AG04450 (cell line): ENCODE measurements at places on chromosomes 2 and 18. TPM values are rescaled to one million over a fixed set of nuclear protein-coding genes. Genes with fewer than 3 reads are reported as not detected.
A peak's percentile ranks its signal among the peaks of the same experiment; 100 is the strongest.

- DNase-seq = no peak
These were observed 181.1 kb upstream of the ARL4C start for GRCh38 chr2:234677758-234678538.

GRCh38 chr2:134260713-134261112 is 6.8 kb downstream of the MGAT5 start:
- DNase-seq = peak; percentile 71

- DNase-seq = no peak
These were observed 40.9 kb downstream of the RNF144A start for GRCh38 chr2:6957910-6958615.

- DNase-seq = no peak
These were observed 341.0 kb upstream of the KYNU start for GRCh38 chr2:142536492-142536891.

- DNase-seq = no peak
These were observed 43.1 kb downstream of the INPP4A start for GRCh38 chr2:98487806-98488189.

DNA sequence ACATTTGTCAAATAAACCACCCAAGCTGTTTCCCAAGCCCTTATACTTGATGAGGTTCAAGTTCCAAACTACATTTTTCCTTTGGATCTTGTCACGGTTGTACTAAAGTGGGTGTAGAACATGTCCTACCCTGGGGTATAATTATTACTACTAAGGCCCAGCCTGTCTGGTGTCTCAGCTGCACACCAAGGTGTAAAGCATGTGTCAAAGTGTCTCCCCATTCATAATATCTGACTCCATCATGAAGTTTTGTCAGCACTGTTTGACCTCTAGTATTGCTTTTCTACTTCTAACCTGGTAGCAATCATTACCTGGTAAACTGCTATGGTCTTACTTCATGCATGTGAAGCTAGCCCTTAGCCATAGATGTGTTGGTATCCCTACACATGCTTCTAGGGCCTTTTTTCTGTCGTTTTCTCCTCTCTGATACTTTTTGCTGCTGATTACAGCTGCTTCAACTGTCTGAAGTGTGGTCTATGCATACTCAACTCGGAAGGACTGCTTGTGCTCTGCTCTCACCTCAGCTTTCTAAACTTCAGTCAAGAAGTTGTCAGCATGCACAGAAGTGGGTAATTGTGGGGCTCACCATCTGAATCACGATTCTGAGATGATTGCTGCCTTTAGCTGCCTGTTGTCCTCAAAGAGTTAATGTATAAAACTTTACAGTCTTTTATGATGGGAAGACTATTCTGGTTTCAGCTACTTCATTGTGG is 445.7 kb upstream of the TRIB2 start:
- no peak for DNase-seq

GRCh38 chr2:204487447-204488229 is 57.6 kb upstream of the PARD3B start:
- DNase-seq = no peak

DNA sequence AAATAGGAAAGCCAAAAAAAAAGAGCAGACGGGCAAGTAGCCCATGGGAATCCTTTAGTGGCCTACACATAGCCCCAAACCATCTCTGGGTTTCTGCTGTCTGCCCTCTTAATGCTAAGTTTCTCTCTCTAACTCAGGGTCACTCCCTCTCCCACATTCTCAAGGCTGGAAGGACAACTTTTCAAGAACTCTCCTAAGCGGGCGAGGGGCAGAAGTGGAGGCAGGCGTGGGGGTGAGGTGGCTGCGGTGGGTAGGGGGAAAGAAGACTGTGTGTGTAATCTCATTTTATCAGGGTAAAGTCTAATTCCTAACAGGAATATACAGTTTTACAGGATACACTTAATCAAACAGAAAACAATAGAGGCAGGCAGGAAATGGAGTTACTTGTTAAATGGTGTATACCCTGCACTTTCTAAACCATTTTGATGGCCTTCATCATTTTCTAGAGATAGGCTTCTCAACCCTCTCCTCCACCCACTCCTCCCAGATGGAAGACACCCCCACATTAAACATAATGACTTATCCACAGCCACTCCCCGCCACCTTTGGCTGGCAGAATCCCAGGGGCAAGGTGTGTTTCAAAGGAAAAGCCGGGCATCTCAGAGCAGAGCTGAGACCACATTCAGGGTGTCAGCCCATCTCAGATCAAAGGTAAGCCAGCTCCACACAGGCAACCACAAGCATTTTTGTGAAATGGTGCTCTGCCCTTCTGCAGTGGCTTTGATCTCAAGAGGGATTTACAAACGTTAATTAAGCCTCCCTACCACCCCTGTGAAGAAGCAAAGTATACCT is 6.8 kb downstream of the SMAD7 start:
- no peak for DNase-seq

DNA sequence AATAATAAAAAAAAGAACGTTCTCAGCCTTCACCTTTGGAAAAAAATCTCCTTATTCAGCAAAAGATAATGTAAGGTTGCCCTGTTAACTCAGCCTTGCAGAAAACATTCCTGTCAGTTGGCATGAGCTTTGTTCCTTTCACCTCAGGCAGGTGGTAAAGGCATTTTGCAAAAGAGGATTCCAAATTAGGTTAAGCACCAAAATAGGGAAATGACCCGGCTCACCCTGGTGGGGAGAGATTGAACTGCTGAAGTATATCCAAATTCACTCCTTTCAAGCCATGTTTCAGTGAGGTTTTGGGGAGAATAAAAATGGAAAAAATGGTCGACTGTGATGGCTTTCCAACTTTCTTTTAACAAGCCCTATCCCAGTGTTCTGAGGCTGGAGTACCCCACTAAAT is 1988.8 kb upstream of the PIK3C3 start:
- DNase-seq = no peak

GRCh38 chr2:226489775-226490541 is 309.7 kb downstream of the IRS1 start:
- peak; percentile 51 for DNase-seq

DNA sequence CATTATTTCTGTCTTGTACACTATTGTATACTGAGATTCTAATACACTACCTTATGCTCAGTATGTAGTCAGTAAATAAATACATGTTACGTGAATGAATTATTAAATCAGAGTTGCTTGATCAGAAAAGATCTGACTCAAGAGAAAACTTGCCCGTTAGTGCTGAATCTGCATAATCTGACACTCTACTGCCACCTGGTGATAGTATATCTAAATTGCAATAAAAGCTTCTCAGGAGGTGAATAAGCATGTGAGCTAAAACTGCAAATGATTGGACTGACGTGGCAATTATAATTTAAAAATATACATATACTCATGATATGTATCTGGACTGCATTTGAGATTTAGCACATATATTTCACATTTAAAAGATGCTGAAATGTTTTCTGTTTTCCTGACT is 70.4 kb downstream of the KIAA1328 start:
- no peak for DNase-seq

Gene COL4A4
- polyA plus RNA-seq = 0.05 and 0.06 TPM in 2 replicates

Gene AP1S3
- polyA plus RNA-seq = 2.3 and 2.9 TPM in 2 replicates

Gene RGPD4
- not detected in 2 replicates for polyA plus RNA-seq

Gene BOK
- polyA plus RNA-seq = 18.6 and 28.0 TPM in 2 replicates
